ENCODE measurements at places on chromosomes 11 and 22. TPM values are rescaled to one million over a fixed set of nuclear protein-coding genes. Genes with fewer than 3 reads are reported as not detected.

Gene GRIA4
- not detected for total RNA-seq

Gene C11orf87
- not detected for total RNA-seq

Gene PLA2G3
- total RNA-seq = not detected

Gene CUL5
- 26.2 TPM for total RNA-seq

Gene ALX4
- not detected for total RNA-seq

Gene BCO2
- total RNA-seq = 0.19 TPM

Gene MPEG1
- not detected for total RNA-seq

DNA sequence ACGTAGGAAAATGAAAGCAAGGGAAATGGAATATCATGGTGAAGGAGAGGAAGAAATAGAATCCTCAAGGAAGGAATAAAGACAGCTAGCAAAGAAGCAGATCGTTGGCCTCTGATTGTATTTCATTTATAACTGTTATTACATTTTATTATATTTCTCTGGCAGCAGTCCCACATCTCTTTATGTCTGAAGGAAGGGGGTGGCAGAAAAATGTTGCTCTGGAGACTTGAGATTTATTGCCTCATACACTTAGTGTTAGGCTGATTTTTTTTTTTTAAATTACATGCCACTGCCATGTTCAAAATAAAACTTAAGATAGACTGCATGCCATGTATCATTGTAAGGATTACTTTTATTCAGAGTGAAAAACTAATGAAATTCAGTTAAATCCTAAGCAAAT lies 971.7 kb upstream of the CHORDC1 start:
- no peak for DNase-seq

- no peak for DNase-seq
Measured at GRCh38 chr22:24230911-24231656, 13.8 kb downstream of the GGT5 start.

DNA sequence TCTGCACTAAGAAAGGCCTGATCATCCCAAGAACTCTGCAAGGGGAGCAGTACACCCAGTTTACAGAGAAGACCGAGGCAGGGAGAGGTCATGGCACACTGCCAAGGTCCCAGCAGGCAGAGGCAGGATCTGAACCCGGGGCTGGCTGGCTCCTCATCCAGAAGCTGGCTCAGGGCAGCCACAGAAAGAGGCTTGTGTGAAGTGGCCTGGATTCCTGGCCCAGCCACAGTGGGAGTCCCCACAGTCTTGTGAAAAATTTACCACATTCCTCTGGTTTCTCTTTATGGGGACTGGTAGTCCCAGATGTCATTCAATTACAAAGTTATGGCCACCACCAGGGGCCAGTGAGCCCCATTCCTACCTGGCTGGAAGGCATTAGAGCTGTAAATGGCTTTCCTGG lies 440.5 kb downstream of the MIAT start:
- no peak for DNase-seq

- DNase-seq = no peak
Measured at GRCh38 chr11:75369560-75370255, 18.2 kb upstream of the ARRB1 start.

DNA sequence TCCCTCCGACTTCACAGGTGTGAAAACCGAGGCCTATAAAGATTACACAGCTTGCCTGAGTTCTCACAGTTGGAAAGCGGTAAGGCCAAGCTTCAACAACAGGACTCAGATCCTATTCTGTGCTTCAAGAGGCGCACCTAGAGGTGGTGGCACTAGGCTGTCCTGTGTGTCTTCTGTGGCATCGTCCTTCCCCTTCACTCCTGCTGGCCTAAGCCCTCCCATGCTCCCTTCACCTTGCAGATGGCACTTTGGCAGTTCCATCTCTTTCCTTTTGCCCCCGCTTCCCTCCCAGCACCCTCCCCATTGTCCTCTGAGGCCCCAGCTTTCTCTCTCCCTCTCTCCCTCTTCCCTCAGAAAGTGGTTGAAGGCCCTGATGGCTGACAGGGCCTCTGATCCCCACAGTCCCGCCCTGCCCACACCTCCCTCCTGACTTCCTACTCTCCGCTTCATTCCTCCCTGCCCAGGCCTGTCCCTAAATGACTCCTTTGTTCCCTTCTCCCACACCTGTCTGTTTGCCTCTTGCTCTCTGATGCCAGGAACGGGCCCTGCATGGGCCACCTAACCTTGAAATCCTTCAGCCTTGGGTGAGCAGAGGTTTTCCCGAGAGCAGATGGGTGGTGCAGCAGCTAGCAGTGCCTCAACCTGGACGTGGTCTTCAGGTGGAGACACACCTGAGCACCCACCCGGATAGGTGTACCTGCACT lies 5.8 kb downstream of the TRIM29 start:
- DNase-seq = no peak

- DNase-seq = peak; percentile 22
Measured at GRCh38 chr11:124415356-124415923, 9.2 kb downstream of the OR8B4 start.

- no peak for DNase-seq
Measured at GRCh38 chr22:42805016-42805997, 51.8 kb downstream of the ARFGAP3 start.

GRCh38 chr11:130706572-130706971 lies 209.7 kb downstream of the SNX19 start:
- DNase-seq = peak; percentile 91

DNA sequence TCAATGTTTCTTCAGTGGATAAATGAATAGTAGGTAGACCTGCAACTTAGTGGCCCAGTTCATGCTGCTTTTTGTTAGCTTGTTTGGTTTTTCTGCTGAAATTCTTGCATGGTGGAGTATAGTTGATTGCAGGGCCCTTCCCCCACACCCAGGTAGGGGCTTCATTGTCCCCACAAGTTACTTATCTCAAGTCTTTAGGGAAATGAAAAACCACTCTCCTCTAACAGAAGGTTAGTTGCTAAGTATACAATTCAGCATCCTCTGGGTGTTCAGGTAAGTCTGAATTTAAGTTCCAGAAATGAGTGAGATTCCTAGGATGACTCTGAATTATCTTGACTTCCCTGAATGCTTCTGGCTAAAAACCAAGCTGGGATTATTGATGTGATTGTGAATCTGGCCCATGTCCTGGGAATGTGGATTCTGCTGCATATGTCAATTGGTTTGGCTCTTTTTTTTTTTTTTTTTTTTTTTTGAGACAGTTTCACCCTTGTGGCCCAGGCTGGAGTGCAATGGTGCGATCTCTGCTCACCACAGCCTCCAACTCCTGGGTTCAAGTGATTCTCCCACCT lies 40.3 kb downstream of the BCL2L13 start:
- no peak for DNase-seq

GRCh38 chr11:116730601-116731000 lies 42.2 kb downstream of the BUD13 start:
- no peak for DNase-seq

GRCh38 chr22:47192651-47193437 lies 430.4 kb downstream of the TBC1D22A start:
- DNase-seq = no peak

DNA sequence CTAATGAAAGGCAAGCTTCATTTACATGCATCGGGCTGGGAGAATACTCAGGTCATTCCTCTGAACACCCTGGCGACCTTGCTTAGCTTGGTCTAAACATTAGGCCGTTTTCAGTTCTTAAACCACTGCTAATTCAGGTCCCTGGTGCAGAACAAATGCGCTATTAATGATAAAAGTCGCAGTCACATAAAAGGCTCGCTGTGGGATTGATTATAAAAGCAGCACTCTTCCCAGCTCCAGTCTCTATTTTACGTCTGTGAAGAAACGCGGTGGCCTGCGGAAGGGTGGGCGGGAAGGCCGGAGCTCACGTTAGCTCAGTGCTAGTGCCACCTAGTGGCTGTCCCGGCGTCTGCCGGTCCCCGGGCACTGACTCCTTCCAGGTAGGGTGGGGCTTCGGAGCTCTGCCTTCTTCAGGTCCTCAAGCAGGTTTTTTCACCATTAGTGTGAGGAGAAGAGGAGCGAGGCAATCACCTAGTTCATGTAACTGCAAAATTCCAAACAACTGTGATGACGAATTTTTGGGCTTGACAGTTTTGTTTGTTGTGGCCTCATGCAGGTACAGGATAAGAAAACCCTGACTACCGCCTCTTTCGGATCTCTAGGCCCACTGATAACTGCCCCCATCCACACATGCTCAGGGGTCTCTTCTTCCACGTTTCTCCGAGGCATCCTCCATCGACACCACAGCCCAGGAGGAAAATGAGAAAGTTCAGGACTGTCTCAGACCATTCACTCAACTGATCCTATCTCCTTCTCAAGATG lies 66.5 kb upstream of the CLMP start:
- peak; percentile 60 for DNase-seq

DNA sequence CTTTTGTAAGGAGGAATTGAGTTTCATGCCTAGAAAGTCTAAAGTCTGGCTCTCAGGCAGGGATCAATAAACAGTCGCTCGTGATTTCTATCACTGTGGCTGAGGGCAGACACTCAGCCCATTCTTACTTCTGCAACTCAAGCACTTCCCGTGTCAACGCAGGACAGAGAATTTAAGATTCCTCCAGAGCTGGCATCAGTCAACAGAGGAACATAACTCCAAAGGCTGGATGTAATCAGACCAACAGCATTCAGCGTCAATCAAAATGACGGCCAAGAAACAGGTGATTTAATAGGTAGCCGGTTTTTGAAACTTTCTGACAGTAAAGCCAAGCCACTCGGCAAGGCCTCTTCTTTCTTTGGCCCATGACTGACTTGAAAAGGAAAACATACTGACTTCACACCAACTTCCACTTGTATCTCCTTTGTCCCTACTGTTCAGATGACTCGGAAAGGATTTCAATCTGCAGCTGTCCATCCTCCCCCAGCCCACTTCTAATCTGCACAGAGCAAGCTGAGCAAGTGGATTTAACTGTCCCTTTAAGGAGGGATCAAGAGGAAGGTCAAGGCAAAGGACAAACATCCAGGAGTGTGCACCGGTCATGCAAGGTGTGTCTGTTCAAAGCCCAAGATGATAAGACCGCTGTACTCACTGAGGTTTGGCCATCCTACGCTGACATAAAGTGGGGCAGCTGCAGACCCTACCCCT lies 9.5 kb downstream of the VPS37C start:
- peak; percentile 62 for DNase-seq

DNA sequence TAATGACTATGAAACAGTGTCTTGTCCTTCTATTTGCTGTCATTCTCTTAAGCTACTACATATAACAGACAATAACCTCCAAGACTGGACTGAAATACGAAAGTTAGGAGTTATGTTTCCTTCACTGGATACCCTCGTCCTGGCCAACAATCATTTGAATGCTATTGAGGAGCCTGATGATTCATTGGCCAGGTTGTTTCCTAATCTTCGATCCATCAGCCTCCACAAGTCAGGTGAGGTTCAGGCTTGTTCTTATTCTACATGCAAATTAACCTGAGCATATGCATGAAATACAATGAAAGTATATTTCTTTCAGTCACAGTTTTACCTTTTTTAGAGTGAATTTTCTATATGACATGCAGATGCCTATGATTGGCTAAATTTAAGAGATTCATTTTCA lies 31.2 kb downstream of the TBCEL start:
- no peak for DNase-seq

DNA sequence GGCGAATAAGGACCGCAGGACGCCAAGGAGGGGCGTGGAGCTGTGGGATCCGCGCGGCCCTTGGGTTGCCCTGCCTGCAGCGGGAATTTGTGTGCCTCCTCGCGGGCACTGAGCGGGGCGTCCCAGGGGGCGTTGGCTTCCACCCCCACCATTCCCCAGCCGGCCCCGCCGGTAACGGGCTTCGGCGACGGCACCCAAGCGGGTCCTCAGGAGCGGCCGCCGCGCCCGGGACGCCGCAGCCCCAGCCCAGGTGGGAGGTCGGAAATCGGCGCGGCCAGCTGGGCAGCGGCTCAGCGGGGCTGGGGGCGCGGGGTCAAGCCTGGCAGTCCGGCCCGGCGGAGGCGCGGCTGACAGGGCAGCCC lies 320 bp downstream of the CLTCL1 start:
- DNase-seq = peak; percentile 39

GRCh38 chr11:104055596-104055995 lies 19.2 kb downstream of the DDI1 start:
- no peak for DNase-seq

- DNase-seq = no peak
Measured at GRCh38 chr11:94866936-94867795, 99.0 kb downstream of the AMOTL1 start.

GRCh38 chr22:30247561-30247960 lies 1.0 kb upstream of the LIF start:
- no peak for DNase-seq

DNA sequence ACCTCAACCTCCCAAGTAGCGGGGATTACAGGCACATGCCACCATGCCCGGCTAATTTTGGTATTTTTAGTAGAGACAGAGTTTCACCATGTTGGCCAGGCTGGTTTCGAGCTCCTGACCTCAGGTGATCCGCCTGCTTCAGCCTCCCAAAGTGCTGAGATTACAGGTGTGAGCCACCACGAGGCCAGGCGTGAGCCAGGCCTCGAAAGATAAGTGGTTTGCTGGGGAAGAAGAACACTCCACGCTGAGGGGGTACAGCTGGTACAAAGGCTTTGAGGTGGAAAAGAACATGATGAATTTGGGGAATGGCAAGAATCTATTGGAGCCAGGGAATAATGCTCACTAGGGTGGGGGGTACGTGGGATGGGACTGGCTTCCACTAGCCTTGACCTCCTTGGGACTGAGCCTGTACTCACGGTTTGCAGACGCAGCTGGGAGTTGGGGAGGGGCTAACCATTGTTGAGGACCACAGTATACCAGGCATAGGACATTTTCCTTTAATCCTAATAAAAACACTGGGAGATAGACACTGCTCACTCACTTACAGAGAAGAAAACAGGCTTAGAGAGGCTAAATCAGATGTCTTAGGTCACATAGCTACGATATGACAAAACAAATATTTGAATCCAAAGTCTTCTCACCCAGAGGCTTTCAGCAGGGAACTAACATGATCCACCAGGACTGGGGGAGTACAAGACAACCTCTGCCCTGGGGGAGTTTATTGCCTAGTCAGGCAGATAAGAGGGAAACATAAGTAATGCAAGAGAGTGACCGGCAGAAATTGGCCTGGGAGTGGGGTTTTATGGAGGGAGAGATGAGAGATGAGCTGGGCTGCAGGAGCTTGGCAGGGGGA lies 4.9 kb downstream of the SLCO2B1 start:
- no peak for DNase-seq

DNA sequence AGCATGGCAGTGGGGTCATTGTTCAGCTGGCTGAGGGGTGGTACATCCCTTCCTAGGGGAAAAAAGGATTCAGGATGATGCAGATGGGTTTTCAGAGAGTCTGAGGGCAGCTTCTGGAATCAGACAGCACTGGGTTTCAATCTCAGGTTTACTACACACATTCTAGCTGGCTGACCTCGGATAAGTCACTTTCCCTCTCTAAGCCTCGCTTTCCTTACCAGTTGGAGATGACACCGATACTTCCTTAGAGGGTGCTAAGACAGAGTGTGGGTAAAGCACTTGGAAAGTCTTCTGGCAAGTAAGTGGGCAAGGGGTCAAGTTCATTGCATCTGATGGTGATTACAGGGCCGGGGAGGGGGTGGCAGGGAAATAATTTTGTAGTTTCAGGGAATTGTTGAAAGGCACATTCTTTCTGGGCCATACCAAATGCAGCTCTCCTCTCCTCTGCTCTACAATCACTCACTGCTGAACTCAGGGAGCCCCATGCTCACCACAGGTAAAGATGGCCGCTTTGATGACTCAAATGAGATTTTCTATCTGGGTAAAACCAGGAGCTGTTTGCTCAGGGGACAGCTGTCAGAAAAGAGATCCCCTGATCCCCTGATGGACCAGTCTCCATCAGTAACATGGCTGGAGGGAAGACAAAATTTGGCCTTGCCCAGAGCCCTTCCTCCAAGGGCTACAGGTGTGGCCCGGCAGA lies 6.5 kb upstream of the MIAT start:
- DNase-seq = no peak

Data from LHCN-M2 (cell line).